ENCODE measurements at places on chromosomes 5 and 9.

DNA sequence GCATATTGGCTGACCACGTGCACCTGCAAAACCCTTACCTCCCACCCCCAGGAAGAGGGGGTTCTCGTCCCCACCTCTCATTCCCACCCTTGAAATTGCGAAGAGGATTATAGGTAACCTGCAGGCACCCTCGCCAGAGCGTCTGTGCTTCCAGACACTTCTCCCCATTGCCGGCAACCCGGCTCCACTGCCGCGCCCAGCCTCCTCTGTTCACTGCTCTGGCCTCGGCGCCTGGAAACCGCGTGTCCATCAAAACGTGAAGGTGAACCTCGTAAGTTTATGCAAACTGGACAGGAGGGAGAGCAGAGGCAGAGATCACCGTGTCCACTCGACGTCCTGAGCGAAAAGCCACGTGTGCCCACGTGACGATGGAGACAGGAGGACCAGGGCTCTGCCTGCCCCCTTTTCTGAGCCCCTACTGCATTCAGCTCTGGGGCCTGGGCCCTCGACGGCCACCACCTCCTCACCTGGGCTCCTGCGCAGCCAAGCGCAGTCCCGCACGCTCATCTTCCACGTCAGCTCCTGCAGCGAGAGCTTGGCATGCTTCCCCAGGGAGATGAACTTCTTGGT lies 1.9 kb downstream of the TERT start:
- no peak for DNase-seq

GRCh38 chr9:121395558-121395957 lies 25.5 kb upstream of the STOM start:
- no peak for DNase-seq

DNA sequence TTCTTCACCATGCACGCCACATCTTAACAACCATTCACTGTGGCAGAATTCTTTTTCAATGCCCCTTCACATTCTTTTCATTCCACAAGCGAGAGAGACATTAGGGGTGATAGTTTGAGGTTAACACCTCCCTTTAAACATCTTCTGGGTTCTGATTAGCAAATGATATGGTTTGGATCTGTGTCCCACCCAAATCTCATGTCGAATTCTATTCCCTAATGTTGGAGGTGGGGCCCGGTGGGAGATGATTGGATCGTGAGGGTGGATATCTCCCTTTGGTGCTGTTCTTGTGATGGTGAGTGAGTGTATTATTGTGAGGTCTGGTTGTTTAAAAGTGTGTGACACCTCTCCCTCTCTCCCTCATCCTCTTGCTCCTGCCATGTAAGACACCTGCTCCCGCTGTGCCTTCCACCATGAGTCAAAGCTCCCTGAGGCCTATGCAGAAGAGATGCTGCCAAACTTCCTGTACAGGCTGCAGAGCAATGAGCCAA lies 46.1 kb upstream of the RAI14 start:
- no peak for DNase-seq

DNA sequence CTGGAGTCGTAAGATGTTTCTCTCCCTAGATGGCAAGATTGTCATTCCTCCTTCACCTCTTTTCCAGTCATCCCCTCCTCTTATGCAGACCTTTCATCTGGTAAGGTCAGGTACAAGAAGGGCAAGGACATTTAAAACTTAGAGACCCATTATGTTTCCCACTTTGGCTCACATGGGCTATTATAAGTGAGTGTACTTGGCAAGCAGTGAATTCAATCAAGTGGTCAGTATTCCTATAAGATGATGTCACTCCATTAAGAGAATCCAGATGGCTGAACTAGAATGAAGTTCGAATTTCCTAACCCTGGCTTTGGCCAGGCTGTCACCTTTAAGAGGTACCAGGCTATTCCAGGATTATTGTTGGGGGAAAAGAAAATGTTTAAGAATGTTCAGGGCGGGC lies 32.2 kb downstream of the ZNF131 start:
- DNase-seq, result no peak

- DNase-seq, result no peak
Measured at GRCh38 chr9:91185193-91185886, 176.4 kb downstream of the AUH start.

GRCh38 chr9:100485196-100485595 lies 12.2 kb downstream of the TMEFF1 start:
- DNase-seq, result no peak

DNA sequence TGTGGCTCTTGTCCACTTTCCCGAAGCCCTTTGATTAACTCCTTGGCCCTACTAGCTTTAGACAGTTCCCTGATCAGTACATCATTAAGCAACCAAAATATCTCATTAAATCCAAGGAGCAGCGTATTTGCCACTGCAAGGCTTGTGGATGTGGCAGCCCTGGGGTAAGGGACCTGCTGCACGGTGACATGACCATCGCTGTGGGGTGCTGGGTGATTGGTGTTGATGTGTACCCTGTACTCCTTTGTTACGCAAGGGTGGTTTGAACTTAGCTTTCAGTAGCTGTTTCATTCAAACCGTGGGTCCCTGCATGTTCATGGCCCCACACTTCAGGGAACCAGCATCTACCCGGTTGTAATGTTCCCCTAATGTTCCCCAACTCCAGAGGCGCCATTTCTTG lies 41.0 kb downstream of the OTULIN start:
- DNase-seq, result no peak

- no peak for DNase-seq
Measured at GRCh38 chr5:157593052-157593757, 17.6 kb upstream of the ADAM19 start.

GRCh38 chr9:125061391-125061790 lies 81.9 kb downstream of the SCAI start:
- no peak for DNase-seq

- DNase-seq, result no peak
Measured at GRCh38 chr5:159442206-159442850, 112.0 kb upstream of the IL12B start.

- DNase-seq, result peak; percentile 69
Measured at GRCh38 chr5:55101556-55102276, 730 bp upstream of the GZMA start.

GRCh38 chr9:80763536-80763935 lies 925.8 kb downstream of the TLE1 start:
- DNase-seq, result no peak

- DNase-seq, result peak; percentile 32
Measured at GRCh38 chr9:92097997-92098482, 17.2 kb downstream of the SPTLC1 start.

DNA sequence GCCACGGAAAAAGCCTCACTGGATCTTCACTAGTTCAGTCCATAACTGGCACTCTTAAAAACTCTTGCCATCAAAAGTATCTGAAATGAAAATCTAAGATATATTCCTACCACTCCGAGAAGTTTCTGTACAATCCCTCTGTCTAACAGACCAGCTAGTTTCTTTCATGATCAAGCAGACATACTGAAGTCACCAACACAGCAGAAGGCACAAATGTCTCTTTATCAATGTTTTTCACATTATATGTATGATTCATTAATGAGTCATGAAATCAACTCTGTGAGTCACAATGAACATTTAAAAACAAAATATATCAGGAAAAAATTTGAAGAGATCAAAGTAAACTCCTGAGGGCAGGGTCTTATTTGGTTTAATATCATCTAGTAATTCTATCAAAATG lies 50.8 kb downstream of the F2R start:
- DNase-seq, result no peak

DNA sequence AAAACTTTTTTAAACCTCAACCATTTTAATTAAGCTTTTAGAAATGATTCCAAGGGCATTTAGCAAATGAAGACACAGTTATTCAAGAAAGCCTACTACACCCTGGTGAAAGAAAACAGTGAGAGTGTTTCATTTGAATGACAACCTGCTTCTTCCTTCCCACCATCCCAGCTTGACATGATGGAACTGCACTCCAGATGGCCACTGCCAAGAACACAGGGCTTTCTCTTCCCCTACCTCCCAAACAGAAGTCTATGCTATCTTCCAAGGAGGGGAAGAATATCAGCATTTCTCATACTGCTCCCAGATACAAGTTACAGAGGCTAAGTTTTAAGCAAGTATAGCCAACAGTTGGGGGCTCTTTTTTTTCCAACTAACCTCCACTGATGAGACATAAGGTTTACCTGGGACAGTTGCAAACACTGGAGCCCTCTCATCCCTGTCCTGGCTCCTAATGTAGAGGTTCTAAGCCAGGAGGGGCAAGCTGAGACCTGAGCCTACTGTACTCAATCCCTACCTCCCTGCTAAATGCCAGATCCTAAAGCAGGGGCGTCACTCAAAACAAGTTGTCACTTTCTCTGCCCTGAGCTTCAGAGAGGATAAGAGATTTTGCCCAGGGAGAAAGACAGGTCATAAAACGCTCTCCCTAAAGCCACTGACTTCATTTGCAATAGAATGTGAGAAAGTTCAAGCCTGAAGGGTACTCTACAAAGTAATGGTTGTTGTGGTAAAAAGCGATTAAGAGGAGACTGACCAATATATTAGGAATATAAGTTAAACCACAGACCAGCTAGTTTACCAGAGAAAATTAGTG lies 88.5 kb upstream of the SLC27A6 start:
- DNase-seq, result no peak

DNA sequence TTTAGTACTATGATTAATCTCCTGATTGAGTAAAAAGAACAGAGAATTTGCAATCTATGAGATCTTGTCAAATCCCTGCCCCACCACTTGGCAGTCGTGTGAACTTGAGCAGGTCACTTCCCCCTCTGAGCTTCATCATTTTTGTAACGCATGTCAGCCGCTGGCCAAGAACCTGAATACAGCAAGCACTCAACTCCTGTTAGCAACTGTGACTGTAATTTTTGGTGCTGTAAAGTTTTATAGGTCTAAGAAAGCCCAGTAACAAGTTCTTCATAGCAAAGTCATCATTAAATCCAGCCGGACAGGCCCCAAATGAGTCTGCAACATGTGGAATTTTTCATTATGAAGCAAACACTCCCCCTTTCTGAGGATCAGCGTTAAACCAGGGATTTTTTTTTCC lies 49.4 kb downstream of the DRD1 start:
- no peak for DNase-seq

Measured in activated CD8-positive, alpha-beta T cell treated with anti-CD3 and anti-CD28 coated beads, Interleukin-2, amount 10 ng/mL, durations not matched to agents 7 days and 5 days (primary cell).